AG04450 (cell line): ENCODE measurements at places on chromosomes 6 and 20.

GRCh38 chr20:32751293-32751692 is 8.0 kb upstream of the COMMD7 start:
- DNase-seq, result no peak

- DNase-seq, result no peak
These were observed 637.0 kb downstream of the COL12A1 start for GRCh38 chr6:74568861-74569260.

DNA sequence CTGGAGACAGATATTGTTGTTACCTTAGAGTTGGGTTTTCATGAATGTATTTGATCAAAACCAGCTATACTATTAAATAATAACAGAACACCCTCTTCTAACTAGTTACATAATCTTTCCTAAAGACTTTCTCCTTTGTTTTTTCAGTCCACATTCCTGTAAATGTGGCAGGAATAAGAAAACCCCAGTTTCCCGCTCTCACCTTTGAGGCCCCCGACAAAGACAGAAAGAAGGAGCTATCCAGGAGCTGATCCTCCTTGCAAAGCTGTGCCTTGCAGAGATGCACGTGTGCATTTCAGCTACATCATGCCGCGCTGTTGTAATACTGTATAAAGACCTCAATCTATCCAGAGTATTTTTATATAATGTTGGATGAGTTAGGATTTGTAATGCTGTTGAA is 102.7 kb downstream of the SLC22A3 start:
- no peak for DNase-seq

DNA sequence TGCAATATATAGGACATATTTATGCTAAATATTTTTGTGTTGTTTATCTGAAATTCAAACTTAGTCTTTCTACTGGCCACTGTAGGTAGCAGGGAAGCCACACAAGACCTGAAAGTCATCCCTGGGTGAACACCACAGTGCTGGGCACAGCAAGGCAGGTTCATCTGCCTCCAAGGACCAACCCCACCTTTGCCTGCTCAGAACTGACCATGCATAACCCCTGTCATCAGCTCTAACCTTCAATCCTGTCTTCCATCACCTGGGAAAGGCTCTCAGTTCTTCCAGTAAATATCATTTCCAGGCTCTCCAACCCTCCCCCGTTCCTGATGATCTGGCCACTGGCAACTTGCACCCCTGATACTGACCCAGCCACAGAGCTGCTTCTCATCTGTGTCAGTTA is 32.7 kb upstream of the CST7 start:
- no peak for DNase-seq

GRCh38 chr20:43893930-43894329 is 20.7 kb upstream of the TOX2 start:
- DNase-seq, result no peak

DNA sequence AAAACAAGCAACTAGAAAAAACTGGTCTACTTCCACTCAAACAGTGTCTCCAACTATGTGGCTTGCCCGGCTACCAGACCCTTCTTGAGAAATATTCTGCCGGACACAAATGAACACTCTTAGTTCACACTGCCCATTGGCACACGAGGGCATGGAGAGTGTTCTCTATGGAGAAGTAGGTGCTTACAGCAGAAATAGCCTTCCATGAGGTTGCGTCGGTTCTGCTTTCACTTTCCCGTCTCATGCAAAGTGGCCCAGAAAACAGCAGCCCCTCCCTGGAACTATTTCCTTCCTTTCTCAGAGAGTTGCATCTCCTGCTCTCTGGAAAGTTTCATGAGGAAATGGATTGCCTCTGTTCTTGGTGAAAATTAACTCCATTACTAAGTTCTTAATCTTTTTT is 9.5 kb upstream of the HLA-DOA start:
- no peak for DNase-seq

DNA sequence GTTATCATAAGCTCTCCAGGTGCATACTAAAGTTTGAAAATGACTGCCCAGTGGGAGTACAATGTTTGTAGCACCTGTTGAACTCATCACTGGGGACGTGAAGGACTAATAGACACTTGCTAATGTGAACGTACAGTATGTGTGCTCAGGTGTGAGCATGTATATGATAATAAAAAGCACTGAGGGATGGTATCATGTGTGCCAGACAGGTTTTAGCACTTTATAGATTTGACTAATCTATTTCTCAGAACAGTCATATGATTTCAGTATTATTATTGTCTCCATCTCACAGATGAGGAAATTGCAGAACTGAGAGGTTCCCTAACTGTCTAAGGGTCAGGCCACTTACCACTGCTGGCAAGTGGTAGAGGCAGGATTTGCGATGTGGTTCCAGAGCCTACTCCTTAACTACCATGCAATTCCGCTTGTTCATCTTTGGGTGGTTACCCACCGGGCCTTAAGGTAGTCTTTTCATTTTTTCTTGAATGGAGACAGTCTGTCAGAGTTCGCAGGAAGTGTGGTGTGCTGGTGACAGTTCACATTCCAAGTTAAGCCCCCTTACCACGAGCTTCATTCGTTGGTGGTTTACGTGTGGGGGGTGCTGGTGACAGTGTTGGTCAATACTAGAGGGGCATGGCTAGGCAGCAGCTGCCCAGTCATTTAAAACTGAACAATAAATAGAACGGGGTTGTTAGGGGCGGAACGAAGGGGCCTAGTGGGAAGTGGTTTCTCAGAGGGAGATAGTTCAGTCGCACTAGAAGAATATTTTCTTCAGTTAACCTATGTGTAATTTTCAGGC is 46.8 kb downstream of the RREB1 start:
- no peak for DNase-seq

DNA sequence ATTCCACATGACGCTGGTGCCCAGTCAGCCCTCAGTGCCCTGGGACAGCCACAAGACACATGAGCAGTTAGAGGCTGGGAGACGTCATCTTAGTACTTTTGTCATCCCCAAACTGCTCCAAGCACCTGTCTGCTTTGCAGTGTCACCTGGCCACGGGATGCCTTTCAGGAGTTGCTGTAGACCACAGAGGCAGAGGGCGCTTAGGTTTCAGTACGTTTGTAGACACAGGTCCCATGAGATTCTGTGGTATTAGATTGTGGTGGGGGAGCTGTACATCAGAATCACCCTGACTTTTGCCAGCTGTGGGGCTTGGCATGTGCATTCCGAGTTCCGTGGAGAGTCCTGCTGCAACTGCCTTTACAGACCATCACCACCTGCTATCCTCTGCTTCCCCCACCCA is 16.7 kb downstream of the MAVS start:
- DNase-seq, result no peak

GRCh38 chr6:129338683-129339082 is 371.3 kb downstream of the ARHGAP18 start:
- DNase-seq, result no peak

- DNase-seq, result no peak
These were observed 29.4 kb downstream of the TMEM74B start for GRCh38 chr20:1155342-1155741.

DNA sequence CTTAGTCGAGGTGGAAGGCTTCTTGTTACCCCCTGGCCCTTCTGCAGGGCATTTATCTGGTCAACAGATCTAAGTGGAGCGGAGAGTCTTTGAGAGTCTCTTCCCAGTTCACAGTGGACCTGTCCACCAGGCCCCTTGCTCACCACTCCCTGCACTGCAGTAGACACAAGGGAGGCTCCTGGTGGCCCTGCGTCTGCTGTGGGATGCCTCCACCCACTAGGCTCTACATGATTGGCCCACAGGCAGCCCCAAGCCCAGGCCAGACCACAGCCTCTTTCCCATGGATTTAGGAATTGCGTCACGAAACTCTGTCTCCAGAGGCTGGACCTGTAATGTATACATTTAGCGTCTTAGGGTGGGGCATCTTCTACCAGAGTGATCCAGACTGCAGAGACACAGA is 28.4 kb downstream of the TBC1D7 start:
- no peak for DNase-seq

DNA sequence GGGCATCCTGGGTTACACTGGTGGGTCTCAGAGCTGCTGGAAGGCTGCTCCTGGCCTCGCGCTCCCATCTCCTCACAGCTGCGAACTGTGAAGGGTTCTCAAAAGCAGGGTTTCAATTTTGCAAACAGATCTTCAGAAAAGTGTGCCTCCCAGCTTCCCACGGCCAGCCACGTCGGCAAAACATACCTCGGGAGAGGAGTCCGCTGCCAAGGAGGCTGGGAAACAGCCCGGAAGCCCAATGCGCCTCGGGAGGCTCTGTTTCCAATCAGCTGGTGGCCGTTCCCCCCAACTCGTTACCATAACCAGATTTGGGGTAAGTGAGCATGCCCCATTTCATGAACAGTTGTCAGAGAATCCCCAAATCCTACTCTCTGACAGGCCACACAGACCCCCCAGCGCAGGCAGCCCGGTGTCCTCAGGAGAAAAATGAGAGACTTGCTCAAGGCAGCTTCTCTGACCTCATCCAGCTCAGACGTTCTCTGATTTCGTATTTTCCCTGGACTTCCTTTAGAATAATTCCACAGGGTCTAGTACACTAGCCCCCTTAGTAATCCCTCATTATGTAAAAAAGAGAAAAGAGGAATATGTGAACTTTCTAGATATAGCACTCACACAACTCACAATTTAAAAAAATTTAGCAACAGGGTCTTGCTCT is 98.4 kb downstream of the SNX5 start:
- no peak for DNase-seq

- DNase-seq, result no peak
These were observed 288.3 kb upstream of the ZNF337 start for GRCh38 chr20:25984933-25985332.

DNA sequence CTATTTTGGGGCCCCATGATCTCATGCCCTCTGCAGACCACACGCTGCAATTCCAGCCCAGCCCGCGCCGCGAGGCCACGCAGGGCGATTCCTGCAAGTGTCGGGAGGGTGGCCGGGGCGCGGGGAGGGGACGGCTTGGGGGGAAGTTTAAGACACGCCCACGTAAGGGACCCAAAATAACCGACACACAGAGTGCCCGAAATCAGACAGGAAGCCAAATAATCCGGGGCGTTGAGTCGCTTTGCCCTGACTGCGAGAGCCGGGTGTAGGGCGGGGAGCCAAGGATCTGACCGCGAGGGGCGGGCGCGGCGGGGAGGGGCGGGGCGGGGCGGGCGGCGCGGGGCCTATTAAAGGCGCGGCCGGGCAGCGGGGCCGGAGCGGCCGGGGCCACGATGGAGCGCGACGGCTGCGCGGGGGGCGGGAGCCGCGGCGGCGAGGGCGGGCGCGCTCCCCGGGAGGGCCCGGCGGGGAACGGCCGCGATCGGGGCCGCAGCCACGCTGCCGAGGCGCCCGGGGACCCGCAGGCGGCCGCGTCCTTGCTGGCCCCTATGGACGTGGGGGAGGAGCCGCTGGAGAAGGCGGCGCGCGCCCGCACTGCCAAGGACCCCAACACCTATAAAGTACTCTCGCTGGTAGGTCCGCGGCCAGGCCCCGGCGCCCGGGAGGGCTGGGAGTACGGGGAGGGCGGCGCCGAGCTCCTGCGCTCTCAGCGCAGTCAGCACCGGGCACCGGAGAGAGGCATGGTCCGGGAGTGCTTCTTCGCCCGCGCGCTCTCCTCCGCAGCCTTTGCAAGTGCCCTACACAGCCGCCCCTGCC is at the start of gene ENPP1:
Gene ENPP1 (plus strand): TSS at position 377 of the 816 bp plus-strand sequence. CDS start 16 bp downstream, at position 393.
- DNase-seq, result no peak

DNA sequence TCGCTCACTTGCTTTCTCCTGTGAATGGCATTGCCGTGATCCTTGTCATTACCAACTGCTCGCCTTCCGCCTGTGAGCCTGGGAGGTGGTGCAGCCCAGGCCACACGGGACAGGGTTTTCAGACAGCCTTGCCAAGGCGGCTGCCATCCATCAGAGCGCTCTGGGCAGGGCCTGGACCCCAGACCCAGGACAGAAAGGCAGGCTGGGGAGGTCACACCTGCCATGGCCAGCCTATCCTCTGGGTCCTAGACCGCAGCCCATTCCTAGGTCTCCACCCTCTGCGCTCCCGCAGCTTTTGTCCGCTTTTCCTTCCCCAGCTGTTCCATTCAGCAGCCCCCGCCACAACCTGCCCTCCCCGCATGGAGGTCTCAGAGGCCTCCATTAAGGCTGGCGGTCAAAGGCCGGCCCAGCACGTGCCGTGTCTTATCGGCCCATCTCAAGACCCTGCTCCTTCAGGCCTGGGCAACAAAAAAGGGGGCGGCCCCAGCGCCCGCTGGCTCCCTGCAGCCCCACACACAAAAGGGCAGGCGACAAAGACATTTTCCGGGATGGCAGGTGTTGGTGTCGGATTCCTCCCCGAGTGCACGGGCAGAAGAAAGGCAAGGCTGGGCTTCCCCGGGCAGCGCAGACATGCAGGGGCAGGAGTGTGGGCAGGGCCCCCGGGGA is 28.1 kb downstream of the INSM1 start:
- no peak for DNase-seq

DNA sequence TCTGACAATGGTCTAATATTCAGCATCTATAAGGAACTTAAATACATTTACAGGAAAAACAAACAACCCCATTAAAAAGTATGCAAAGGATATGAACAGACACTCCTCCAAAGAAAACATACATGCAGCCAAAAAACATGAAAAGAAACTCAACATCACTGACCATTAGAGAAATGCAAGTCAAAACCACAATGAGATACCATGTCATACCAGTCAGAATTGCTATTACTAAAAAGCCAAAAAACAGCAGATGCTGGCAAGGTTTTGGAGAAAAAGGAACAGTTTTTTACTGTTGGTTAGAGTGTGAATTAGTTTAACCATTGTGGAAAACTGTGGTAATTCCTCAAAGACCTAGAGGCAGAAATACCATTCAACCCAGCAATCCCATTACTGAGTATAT is 339.0 kb upstream of the ADGRB3 start:
- DNase-seq, result no peak

GRCh38 chr6:163120223-163120622 is 294.3 kb upstream of the QKI start:
- no peak for DNase-seq

DNA sequence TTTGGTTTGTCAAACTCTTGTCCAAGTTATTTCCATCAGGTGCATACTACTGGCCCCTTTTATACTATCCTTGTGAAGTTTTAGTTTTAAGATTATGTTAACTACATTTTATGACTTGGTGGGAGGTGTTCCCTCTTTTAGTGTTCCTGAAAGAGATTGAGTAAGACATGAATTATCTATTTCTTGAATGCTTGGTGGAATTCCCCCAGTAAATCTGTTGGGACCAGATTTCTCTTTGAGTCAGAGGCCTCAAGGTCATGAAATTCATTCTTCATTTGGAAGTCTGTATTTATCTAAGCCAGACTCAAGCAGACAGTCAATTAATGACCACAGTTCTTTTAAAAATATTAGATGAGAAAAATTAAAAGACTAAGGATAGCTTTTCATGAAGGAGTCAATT is 81.3 kb downstream of the MOXD1 start:
- DNase-seq, result peak; percentile 24

DNA sequence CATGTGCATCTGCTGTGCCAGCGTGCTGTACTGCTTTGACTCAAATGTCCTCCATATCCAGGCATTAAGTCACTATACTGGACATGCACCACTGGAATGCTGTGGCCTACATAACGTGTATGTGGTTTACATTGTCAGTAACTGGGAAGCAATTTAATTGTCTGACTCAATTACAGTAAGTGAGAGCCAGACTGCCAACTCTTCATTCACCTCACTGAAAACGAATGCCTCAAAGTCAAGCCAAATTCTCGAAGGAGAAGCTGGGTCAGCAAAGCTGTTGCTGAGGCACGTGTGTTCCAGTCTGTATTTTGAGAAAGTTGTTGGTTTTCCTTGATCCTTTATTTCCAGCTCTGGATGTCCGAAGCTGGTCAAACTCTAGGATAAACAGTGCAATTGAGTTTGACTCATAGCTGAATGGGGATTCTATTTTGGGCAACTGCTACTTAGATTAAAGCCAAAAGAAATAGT is 534.3 kb downstream of the COL12A1 start:
- DNase-seq, result peak; percentile 53

GRCh38 chr6:137913996-137914529 is 47.0 kb downstream of the TNFAIP3 start:
- DNase-seq, result no peak

- DNase-seq, result no peak
These were observed at the start of gene SCGN for GRCh38 chr6:25652007-25652515. TSS of gene SCGN (plus strand) at chr6:25652215. CDS start at chr6:25652404, 189 bp downstream.
